ENCODE measurements at places on chromosomes 5 and 9. TPM values are rescaled to one million over a fixed set of nuclear protein-coding genes. Genes with fewer than 3 reads are reported as not detected.

Gene CHSY3
- total RNA-seq, result 2.4 TPM

Gene CCDC192
- total RNA-seq, result not detected

Gene BRD3
- total RNA-seq, result 9.2 TPM

Gene CCNJL
- total RNA-seq, result 0.34 TPM

Gene MARCOL
- not detected for total RNA-seq

Gene GPSM1
- total RNA-seq, result 99.4 TPM

Gene LHX2
- 0.15 TPM for total RNA-seq

Gene S100Z
- not detected for total RNA-seq

Gene RMND5B
- 15.2 TPM for total RNA-seq

Gene IL4
- total RNA-seq, result not detected

Gene TNC
- 39.7 TPM for total RNA-seq

Gene DND1
- 0.15 TPM for total RNA-seq

Gene FBP2
- not detected for total RNA-seq

Gene EQTN
- not detected for total RNA-seq

Gene KLHL3
- 1.0 TPM for total RNA-seq

Gene SMIM33
- total RNA-seq, result not detected

Gene PCDHA3
- not detected for total RNA-seq

Gene HTR1A
- not detected for total RNA-seq

Gene PDZD2
- 1.3 TPM for total RNA-seq
